ENCODE measurements at places on chromosomes 6 and 20. TPM values are rescaled to one million over a fixed set of nuclear protein-coding genes. Genes with fewer than 3 reads are reported as not detected.

The RIMS4 gene
- total RNA-seq = not detected

The MMP24 gene
- total RNA-seq = 0.50 TPM

The PPP1R16B gene
- 0.03 TPM for total RNA-seq

The TRIM31 gene
- total RNA-seq = not detected

The CITED2 gene
- 25.7 TPM for total RNA-seq

GRCh38 chr6:165662749-165663376 lies at the start of gene PDE10A:
Gene PDE10A, minus strand, starts transcription at chr6:165663241. Its CDS starts 430 bp downstream, at chr6:165662811.
- peaks cover 36% of the 10 kb centered on the region for H3K4me1 ChIP-seq
- H3K27me3 ChIP-seq = peaks cover 87% of the 10 kb centered on the region
- H3K36me3 ChIP-seq = no peaks in the 10 kb centered on the region
- H3K27ac ChIP-seq = no peak within 1 kb of the TSS
- peak within 1 kb of the TSS; percentile 51 for H3K4me3 ChIP-seq
- DNase-seq = peak; percentile 49

DNA sequence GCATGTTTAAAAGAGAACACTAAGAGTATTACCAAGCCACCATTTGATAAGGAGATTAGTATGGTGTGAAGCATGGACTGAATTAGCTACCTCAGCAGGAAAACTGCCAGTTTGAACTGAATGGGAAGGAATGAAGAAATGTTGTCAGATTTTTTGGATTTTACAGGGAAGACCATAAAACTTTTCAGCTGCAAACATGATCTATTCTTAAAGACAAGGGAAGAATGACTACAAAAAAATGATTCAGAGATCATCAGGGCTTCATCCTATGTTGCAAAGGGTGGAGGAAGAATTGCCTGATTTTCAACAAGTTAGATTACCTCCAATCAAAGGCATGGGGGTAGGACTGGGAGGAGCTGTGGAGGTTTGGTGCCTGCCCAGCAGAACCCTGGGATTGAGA lies 49.3 kb upstream of the MTRF1L start:
- DNase-seq = no peak
- no peaks in the 10 kb centered on the region for H3K4me1 ChIP-seq
- no peaks in the 10 kb centered on the region for H3K36me3 ChIP-seq

- H3K27ac ChIP-seq = no peak overlapping the region
- H3K27me3 ChIP-seq = no peaks in the 10 kb centered on the region
- H3K4me1 ChIP-seq = peaks cover 5% of the 10 kb centered on the region
- no peaks in the 10 kb centered on the region for H3K36me3 ChIP-seq
- H3K4me3 ChIP-seq = no peak overlapping the region
Observed at GRCh38 chr6:73024598-73024997, 200.7 kb downstream of the KHDC1L start.

DNA sequence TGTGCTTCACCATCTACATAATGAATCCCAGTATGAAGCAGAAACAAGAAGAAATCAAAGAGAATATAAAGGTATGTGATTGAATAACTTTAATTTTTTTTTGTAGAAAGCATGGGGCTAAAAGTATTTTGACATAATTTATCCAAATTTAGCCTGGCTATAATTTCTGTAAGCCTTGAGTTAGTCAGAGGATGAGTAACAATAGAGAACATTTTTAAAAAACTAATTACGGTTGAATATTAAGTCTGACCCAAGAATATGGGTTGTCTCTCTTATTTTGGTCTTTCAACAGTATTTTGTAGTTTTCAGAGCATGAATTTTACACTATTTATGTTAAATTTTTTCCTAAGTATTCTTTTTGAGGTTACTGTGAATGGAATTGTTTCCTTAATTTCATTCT lies 2.5 kb downstream of the GMNN start:
- H3K27ac ChIP-seq = no peak overlapping the region
- DNase-seq = no peak
- no peak overlapping the region for H3K4me3 ChIP-seq
- H3K36me3 ChIP-seq = peaks cover 66% of the 10 kb centered on the region
- no peaks in the 10 kb centered on the region for H3K27me3 ChIP-seq

DNA sequence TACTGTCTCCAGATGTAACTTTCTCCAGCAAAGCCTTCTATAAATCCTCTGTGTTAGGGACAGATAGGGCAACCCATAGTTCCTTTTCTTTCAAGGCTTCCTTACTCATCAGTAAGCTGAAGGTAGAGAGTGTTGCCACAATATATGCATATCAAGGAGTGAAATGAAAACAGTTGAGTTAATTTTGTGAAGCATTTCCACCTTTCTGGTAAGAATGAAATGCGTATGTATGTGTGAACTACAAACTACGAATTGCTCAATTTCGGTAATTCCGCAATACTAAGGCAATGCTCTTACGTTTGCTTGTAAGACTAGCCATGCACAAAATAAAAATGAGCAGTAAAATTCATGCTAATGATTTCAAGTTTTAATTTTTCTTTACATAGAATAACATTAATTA lies 61.2 kb upstream of the HBS1L start:
- H3K36me3 ChIP-seq = no peaks in the 10 kb centered on the region
- peaks cover 16% of the 10 kb centered on the region for H3K27me3 ChIP-seq

DNA sequence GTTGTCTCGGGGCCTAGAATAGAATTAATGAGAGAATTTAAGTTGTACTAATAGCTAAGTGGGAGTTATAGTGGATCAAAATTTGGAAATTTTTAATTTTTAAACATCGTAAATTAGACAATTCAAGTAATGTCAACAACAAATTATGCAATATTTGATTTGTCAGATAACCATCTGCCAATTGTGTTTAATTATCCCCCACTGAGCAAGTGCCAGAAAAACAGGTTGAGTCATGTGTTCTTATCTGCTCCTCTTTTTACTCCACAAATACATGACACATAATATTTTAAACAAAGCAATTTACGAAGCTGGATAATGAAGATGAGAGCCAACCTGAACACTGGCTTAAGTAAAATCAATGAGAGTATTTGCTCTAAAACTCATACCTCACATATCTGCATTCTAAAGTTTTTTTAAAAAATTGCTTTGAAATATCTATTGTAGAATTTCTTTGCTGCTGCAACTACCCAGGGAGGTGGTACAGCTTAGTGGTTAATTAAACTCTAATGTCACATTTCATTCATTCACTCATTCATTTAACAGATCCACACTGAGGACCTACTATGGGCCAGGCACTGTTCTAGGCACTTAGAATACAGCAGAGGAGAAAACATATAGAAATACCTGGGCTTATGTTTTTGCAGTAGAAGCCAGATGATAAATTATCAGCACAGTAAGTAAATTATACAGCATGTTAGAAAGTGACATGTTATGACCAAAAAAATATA lies 57.1 kb upstream of the MAP7 start:
- H3K4me1 ChIP-seq = peaks cover 55% of the 10 kb centered on the region
- H3K4me3 ChIP-seq = no peak overlapping the region
- no peak overlapping the region for H3K27ac ChIP-seq

GRCh38 chr6:42355416-42355815 lies 96.3 kb downstream of the TRERF1 start:
- peaks cover 28% of the 10 kb centered on the region for H3K4me1 ChIP-seq
- H3K4me3 ChIP-seq = no peak overlapping the region
- no peak overlapping the region for H3K27ac ChIP-seq
- DNase-seq = no peak
- no peaks in the 10 kb centered on the region for H3K27me3 ChIP-seq

DNA sequence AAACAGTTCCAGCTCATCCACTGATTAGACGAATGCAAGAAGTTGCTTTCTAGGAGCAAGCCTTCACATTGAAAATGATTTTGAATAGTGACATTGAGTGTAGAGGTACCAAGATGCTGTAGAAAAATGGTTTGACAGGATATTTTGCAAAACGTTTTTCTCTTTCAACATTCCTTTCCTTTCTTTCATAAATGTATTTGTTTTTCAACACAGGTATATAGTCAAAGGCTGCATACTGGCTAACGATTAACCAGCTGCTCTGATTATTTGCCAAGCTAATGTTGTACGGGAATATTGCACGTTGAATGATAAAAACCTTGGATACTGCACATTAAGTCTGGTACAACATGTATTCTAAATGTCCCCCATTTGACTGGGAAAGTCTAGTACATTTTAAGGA lies 78.8 kb upstream of the TENT5A start:
- H3K4me3 ChIP-seq = no peak overlapping the region
- no peak for DNase-seq
- no peak overlapping the region for H3K27ac ChIP-seq
- no peaks in the 10 kb centered on the region for H3K36me3 ChIP-seq

DNA sequence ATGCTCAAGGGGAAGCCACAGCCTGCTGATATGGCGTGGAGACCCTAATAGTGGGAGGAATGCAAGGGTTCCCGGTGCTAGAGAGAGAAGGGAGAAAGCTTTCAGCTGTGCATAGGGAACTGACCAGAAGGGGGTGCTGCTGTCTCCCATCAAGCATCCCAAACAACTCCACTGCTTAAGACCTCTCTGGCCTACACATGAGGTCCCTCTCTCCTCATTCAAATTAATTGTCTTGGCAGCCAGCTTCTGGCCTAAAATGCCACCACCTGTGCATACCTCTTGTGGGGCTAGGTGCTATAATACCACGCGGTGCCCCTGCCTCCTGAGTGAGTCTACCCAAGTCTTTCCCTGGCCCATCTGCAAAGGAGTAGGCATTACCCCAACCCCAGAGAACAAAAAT lies 14.5 kb downstream of the ADISSP start:
- peaks cover 4% of the 10 kb centered on the region for H3K36me3 ChIP-seq
- no peak overlapping the region for H3K4me3 ChIP-seq
- no peaks in the 10 kb centered on the region for H3K4me1 ChIP-seq
- no peak overlapping the region for H3K27ac ChIP-seq
- DNase-seq = peak; percentile 32

GRCh38 chr6:37323580-37323979 lies 30.2 kb upstream of the RNF8 start:
- no peak for DNase-seq
- H3K4me3 ChIP-seq = no peak overlapping the region
- no peak overlapping the region for H3K27ac ChIP-seq
- H3K4me1 ChIP-seq = peaks cover 18% of the 10 kb centered on the region
- no peaks in the 10 kb centered on the region for H3K27me3 ChIP-seq

GRCh38 chr6:53526000-53526399 lies 18.9 kb downstream of the GCLC start:
- no peaks in the 10 kb centered on the region for H3K27me3 ChIP-seq
- H3K4me1 ChIP-seq = peaks cover 34% of the 10 kb centered on the region
- no peak for DNase-seq

DNA sequence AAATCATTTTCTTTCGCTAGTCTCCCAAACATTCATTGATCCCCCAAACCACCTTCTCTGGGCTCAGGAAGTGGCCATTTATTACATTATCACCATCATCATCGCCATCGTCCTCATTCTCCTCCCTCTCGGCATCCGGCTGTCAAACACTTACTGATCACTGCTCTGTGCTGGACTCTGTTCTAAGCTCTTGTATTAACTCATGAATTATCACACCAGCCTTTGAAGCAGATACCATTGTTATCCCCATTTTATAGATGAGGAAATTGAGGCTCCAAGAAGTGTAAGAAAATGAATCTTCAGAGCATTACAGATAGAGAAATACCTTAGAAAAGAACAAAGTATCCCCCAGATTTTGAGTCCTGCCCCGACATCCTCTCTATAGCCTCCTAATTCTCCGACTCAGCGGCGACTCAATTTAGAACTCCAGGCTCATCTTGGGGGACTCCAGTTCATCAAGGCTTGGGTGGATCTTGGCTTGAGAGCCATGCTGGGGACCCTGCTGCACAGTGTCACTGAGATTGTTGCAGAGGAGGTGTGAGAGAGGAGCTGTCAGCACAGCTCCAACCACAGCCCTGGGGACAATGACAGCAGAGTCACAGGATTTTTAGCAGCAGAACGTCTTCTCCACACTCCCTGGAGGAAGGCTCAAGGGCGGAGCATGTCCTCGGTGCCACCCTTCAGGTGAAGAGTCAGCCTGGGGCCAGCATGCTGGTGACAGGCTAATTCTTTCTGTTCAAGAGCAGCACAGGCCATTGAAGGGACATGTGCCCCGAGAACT lies 6.6 kb upstream of the EEF1E1 start:
- no peak overlapping the region for H3K4me3 ChIP-seq
- DNase-seq = no peak
- H3K36me3 ChIP-seq = no peaks in the 10 kb centered on the region
- H3K27me3 ChIP-seq = 0 out of 2 replicates have a peak, but pooled peaks cover 4% of the 10 kb centered on the region
- peaks cover 16% of the 10 kb centered on the region for H3K4me1 ChIP-seq

DNA sequence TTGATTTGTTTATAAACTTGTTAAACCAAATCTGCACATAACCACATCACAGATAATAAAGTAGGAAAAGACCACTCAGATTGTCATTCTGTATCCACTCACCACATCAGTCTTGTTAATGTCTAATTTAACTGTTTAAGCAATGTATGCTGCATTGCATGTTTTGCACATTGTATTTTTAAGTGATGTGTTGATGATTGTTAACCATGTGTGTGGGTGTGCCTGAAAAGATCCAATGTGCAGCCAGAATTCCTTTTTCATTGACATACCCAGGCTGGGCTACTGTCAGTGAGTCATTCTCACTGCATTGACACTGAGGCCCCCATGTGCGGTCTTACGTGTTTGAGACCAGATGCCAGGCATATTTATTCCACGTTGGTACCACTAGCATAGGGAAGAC lies 167.3 kb downstream of the TRMT11 start:
- no peak overlapping the region for H3K27ac ChIP-seq
- H3K36me3 ChIP-seq = no peaks in the 10 kb centered on the region
- DNase-seq = peak; percentile 59
- no peak overlapping the region for H3K4me3 ChIP-seq
- H3K4me1 ChIP-seq = peaks cover 6% of the 10 kb centered on the region

- H3K36me3 ChIP-seq = peaks cover 3% of the 10 kb centered on the region
- no peak overlapping the region for H3K27ac ChIP-seq
- no peaks in the 10 kb centered on the region for H3K27me3 ChIP-seq
- H3K4me1 ChIP-seq = no peaks in the 10 kb centered on the region
- H3K4me3 ChIP-seq = no peak overlapping the region
Observed at GRCh38 chr20:44028003-44028730, 113.5 kb downstream of the TOX2 start.

GRCh38 chr6:70846207-70846835 lies 110.5 kb downstream of the B3GAT2 start:
- H3K36me3 ChIP-seq = no peaks in the 10 kb centered on the region
- no peak for DNase-seq
- no peak overlapping the region for H3K27ac ChIP-seq
- H3K27me3 ChIP-seq = no peaks in the 10 kb centered on the region
- H3K4me1 ChIP-seq = no peaks in the 10 kb centered on the region

GRCh38 chr6:82416346-82416745 lies 52.7 kb downstream of the TPBG start:
- H3K36me3 ChIP-seq = no peaks in the 10 kb centered on the region
- no peak overlapping the region for H3K4me3 ChIP-seq
- H3K27ac ChIP-seq = no peak overlapping the region
- no peaks in the 10 kb centered on the region for H3K27me3 ChIP-seq
- H3K4me1 ChIP-seq = peaks cover 9% of the 10 kb centered on the region
